Fibroblast of skin of back (primary cell): ENCODE measurements at places on chromosomes 2 and 18.

DNA sequence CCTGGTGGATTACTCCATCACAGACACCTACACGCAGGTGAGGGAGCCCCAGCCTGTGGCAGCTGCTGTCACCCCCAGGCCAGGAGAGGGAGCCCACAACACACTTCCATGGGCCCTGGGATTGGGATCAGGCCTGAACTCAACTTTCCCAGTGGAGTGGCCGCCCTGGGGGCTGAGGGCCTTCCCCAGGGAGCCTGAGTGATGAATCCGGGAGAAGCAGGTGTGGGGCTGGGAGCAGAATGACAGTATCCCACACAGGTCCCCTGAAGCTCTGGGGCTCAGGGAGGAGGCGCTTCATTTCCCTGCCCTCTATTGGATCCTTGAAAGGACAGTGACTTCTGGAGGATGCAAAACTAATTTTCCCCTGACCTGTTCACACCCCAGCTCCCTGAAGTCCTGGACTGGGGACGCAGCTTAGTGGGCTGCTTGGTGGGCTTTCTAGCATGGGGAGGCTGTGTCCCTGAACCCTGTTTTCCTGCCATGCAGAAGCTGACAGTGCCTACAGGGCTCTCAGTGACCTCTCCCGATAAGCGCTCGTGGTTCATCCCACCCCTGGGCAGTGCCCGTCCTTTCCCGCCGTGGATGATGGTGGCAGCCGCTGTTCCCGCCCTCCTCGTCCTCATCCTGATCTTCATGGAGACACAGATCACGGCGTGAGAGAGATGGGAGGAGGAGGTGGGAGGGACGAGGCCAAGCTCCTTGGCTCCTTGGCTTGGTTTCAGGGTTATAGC lies 11.0 kb downstream of the SLC4A3 start:
- DNase-seq, result no peak

DNA sequence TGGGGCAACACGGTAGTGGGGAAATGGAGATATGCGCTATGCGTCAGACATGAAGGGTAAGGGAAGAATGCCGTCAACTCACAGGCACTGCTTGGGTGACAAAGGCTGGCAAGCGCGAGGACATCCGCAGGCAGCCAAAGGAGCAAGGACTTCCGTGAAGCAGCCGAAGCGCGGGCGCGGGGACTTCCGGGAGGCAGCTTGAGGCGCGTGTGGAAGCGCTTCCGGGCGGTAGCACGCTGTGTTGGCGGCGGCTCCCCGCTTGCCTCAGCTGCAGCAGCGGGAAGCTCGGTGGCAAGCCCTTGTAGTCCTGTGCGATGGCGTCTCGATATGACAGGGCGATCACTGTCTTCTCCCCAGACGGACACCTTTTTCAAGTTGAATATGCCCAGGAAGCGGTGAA lies at the start of gene PSMA8:
TSS of gene PSMA8 (plus strand) at position 218 of the 400 bp plus-strand sequence. CDS start at position 315, 97 bp downstream.
- DNase-seq, result peak; percentile 3

GRCh38 chr2:43737855-43738254 lies 36.0 kb upstream of the DYNC2LI1 start:
- peak; percentile 33 for DNase-seq

- peak; percentile 41 for DNase-seq
Observed at GRCh38 chr2:187956906-187957534, 334.7 kb upstream of the GULP1 start.

- no peak for DNase-seq
Observed at GRCh38 chr2:235255693-235256092, 238.2 kb upstream of the AGAP1 start.

GRCh38 chr2:202841090-202841867 lies 30.3 kb downstream of the ICA1L start:
- no peak for DNase-seq

DNA sequence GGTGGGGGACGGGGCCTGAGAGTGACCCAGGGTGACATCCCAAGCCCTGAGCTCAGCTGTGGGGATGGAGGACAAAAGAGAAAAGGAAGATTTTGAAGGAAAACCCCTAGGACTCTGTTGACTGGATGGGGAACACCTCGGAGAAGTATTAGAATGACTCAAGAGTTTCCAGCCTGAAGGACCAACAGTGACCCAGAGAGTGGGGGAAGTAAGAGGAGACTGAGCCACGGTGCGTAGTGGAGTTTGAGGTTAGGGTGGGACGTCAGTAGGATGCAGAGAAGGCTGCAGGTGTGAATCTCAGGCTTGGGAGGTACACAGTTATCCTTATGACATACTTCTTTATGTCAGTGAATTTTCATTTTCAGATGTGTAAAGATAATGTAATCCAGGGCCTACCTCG lies 119.5 kb downstream of the NCK2 start:
- no peak for DNase-seq

- peak; percentile 71 for DNase-seq
Observed at GRCh38 chr18:54284981-54285785, 15.9 kb downstream of the POLI start.

DNA sequence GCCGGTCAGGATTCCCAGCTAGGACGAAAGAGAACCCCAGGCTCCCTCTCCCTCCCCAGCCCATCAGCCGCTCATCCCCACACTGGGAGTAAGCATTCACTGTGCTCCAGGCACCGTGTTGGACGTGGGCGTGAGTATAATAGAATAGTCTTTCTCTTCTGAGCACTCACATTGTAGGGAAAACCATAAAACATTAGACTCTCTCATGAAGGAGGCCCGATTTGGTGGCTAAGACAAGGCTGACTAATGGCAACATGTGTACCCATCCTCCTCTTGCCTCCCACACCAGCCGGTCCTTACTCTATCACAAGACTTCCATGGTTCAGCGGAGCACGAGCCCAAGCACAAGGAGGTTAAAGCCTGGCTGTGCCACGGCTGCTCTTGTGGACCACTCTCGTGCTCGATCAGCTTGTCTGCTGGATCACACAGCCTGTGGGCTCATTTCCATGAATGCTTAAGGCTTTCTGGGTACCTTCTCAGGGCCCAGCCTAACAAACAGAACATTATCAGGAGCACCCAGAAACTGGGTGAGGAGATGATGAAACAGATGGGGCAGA lies 540.9 kb upstream of the RAB6C start:
- DNase-seq, result no peak

GRCh38 chr2:77864426-77864825 lies 342.2 kb upstream of the LRRTM4 start:
- no peak for DNase-seq

DNA sequence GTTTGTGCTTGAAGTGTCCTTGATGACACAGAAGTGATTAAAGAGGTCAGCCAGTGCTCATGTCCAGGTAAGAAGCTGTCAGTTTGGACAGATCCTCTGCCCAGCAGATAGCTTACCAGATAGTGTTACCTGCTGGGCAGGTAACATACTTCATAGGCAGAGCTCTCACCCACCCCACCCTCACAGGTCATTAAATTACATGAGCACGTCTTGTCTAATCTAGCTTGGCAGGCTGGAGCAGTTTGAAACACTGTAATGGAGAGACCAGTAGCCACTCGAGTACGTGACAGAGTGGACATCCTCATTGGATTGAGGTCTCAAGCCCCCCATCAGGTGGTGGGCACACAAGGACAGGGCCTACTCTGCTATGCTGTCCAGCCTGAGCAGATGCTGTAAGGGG lies 27.1 kb downstream of the TTC32 start:
- DNase-seq, result no peak

DNA sequence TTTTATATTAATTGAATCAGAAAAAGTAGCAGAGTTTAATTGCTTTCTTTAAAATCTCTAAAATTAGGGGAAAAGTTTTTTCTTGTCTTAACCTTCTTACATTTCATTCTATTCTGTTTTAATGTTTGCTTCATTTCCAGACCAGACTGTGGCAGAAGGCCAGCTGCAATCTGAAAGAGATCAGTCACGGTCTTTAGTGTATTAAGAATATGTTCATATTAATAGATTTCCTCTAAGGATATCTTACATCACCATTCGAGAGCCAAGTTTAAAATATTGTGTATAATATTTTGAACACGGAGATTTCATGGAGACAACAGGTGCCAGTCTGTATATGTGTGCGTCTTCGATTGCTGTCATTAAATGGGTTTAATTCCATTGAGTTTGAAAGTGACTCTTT lies 230.9 kb upstream of the ZSWIM2 start:
- no peak for DNase-seq

- DNase-seq, result no peak
Observed at GRCh38 chr18:79405019-79405780, 9.5 kb downstream of the NFATC1 start.

- DNase-seq, result peak; percentile 53
Observed at GRCh38 chr18:74252039-74252395, 39.7 kb downstream of the CYB5A start.

- DNase-seq, result no peak
Observed at GRCh38 chr2:111091811-111092211, 28.9 kb upstream of the BCL2L11 start.

- no peak for DNase-seq
Observed at GRCh38 chr2:26679867-26680266, 12.7 kb upstream of the KCNK3 start.

DNA sequence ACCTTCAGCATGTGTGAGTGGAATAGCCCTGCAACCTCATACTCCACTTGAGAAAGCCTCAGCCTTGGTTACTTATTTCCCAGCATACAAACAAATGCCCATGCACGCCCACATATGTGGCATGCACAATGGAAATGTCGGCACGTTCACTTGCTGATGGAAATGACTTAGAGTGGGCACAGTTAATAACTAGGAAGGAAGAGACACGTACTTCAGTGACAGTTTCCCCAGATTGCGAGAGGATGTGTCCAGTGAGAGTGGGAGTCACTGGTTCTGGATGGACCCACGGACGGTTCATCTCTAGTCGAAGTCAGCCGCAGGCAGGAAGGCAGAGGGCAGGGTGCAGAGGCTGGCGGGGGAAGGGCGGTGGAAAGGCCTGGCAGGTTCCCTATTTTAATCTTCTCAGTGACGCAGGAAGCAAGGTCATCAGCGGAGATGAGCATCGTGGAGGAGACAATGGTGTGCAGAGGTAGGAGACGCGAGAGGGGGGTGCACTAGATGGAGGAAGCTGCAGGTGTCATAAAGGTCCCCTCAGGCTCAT lies 350.7 kb upstream of the MYT1L start:
- DNase-seq, result no peak

DNA sequence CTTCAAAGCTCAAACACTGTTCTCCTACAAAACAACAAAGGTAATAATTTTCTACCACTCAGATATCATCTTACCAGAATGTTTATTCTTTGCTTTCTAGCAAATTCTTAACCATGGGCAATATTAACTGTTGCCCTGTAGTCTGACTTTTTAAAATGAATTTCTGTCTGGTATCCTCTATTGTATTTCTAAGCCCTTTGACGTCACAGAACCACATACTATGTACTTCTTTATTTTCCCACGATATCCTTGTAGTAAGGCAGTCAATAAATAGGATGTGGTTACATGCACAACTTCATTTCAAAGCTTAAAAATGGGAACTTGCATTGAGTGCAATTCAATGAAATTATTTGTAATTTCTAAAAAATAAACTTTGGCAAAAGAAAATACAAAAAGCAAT lies 58.7 kb downstream of the THADA start:
- DNase-seq, result peak; percentile 38

DNA sequence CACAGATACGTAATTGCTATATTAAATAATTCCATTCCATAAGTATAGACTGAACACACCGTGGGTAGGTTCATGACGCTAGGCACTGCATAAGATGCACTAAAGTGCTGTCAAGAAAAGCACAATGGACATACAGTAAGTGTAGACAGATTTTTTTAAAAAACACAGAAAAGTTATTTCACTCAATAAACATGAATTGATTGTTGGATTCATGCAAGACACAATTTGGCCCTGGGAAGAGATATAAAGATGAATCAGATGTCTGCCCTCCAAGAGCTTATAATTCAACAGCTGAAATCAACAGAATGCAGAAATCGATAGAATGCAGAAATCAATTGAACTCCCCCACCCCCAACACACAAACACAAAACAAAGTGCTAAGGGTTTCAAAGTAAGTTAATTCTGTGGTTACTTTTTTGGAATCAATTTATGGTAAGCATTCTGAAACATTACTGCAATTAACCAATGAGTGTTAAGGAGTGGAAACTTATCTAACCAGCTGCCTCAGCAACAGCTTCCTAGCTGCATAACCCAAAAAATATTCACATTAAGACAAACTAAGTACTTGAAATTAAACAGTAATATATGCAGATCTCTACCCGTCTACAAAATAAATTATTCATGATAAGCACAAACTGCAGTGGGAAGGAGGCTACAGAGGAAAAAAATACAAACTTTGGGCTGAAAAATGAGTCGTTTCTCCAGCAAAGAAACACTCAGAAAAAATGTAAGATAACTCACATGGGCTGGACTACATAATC lies 1.6 kb downstream of the NBAS start:
- no peak for DNase-seq

DNA sequence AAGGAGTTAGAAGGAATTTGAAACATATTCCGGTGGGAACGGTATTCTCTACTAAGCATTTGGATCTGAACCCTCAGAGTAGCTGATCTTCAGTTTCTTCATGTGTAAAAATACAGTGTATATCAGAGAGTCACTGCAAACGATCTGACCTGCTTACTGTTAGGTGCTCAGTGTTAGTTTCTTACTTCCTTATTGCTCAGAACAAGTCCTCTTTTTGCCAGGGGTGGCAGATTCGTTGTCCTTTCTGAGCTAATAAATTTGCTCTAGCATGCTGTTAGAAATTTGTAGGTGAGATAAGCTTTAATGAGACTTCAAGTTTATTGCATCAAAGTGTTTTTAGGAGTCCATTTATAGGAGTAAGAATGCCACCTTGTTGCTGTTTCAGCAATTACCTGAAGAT lies 15.8 kb downstream of the PLEKHA3 start:
- DNase-seq, result no peak

GRCh38 chr2:112045446-112046014 lies 9.5 kb upstream of the TMEM87B start:
- DNase-seq, result no peak

GRCh38 chr2:98448441-98449145 lies 3.9 kb downstream of the INPP4A start:
- no peak for DNase-seq
